ENCODE measurements at places on chromosomes 16 and 17.

GRCh38 chr17:39001703-39002637, 34.8 kb upstream of the FBXO47 start:
- DNase-seq = no peak

DNA sequence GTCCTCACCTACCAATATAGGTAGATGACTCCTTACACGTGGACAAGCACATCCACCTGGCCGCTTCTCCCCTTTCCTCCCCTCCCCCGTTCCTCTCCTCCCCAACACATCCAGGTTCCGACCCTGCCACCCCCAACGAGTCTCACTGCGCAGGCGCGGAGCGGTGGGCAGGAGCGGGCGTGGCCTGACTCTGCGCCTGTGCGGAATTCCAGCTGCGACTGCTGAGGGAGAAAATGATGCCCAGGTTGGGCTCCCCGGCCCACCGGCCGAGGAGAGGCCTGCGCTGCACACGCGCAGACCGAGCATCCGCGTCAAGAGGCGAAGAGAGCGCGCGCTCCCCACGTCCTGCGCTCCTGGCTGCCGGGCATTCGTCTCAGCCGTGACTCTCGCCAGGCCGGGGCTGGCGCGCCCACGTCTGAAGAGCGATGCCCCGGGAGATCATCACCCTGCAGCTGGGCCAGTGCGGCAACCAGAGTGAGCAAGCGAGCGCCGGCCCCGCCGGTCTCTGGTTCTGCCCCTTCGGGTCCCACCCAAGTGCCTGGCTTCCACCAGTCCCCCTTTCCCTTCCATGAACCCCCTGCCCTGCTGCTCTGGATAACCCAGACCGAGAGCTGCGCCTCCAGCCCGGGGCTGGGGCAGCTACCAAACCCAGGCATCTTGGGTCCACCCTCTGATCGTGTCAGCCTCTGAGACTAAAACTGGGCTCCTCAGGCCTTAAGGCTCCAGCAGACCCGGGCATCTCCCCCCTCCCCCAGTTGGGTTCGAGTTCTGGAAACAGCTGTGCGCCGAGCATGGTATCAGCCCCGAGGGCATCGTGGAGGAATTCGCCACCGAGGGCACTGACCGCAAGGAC, at the start of gene TUBG2:
TSS of gene TUBG2 (plus strand) at position 206 of the 853 bp plus-strand sequence. CDS start at position 426, 220 bp downstream.
- DNase-seq = peak; percentile 58

DNA sequence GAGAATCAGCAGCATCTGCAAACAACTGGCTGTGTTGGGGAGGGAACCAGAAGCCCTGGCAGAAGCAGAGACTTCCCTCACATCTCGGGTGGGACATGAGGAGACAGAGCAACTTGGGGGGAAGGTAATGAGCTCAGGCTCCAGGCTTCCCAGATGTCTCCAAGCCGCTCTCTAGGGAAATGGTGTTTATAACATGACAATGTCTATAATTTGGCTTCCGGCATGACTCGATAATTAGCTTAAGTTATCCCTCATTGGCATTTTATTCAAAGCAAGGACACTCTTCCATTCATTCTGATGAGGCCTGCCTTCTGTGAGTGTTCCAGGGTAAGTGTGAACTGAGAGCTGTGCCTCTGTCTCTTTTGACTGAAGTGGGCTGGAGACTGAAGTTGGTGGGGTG, 14.7 kb upstream of the MLLT6 start:
- DNase-seq = no peak

GRCh38 chr17:45394091-45394490, 38.6 kb downstream of the ARHGAP27 start:
- DNase-seq = no peak

DNA sequence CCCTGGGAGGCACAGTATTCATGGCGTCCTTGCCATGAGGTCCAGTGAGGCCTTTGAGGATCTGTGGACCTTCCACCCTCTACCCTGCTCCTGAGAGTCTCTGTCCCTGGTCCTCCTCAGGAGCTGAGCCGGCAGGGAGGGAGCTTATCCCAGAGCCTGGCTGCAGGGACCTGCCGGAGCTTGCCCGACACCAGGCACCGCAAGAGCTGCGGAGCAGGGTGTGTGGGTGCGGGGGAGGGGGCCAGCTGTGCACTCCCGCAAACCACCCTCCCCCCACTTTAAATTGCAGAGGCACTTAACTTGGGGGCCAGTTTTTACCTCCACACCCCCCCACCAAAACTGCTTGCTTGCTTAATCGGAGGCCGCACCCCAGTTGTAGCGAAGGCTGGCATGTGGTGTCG, 609 bp upstream of the ZNF750 start:
- no peak for DNase-seq

GRCh38 chr16:80299416-80299815, 241.4 kb upstream of the DYNLRB2 start:
- DNase-seq = no peak

GRCh38 chr17:27878776-27879562, 14.2 kb downstream of the LYRM9 start:
- peak; percentile 69 for DNase-seq

DNA sequence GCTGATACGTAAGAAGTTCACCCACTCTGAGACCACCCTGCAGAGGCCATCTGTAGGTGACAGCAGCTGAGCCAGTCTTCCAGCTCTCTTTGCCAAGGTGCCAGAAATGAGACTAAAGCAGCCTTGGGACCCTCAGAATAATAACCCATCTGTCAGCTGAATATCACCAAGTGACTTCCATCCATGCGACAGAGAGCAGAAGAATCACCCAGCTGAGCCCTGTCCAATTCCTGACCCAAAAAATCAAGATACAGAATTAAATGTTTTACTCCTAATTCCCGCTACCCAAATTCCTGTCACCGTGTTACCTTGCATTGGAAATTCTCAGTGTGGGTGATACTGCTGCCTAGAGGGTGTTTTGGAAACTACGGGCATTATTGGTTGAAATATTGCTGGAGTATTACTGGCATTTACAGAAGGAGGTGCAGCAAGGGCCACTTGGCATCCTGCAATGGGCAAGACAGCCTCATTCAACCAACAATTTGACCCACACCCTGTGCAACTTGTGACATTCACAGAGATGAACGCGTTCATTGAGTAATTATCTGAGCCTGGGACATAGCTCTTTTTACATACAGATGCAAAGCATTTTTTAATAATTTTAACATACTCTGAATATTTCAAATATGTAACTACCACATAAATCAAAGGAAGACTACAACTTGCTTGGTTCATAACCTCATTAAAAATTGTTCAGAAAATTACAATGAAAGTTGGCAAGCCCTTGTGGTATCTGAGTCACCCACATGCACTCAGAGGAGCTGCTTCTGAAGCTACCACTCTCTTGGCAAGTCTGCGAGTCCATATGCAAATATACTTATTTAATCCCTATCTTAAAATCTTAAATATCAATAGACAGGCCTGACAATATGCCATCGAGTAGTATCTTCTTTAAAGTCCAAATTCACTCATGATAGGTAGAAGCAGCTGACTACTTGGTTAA, 126.6 kb downstream of the C16orf95 start:
- DNase-seq = no peak

GRCh38 chr17:80104321-80104955, 3.1 kb downstream of the GAA start:
- no peak for DNase-seq

DNA sequence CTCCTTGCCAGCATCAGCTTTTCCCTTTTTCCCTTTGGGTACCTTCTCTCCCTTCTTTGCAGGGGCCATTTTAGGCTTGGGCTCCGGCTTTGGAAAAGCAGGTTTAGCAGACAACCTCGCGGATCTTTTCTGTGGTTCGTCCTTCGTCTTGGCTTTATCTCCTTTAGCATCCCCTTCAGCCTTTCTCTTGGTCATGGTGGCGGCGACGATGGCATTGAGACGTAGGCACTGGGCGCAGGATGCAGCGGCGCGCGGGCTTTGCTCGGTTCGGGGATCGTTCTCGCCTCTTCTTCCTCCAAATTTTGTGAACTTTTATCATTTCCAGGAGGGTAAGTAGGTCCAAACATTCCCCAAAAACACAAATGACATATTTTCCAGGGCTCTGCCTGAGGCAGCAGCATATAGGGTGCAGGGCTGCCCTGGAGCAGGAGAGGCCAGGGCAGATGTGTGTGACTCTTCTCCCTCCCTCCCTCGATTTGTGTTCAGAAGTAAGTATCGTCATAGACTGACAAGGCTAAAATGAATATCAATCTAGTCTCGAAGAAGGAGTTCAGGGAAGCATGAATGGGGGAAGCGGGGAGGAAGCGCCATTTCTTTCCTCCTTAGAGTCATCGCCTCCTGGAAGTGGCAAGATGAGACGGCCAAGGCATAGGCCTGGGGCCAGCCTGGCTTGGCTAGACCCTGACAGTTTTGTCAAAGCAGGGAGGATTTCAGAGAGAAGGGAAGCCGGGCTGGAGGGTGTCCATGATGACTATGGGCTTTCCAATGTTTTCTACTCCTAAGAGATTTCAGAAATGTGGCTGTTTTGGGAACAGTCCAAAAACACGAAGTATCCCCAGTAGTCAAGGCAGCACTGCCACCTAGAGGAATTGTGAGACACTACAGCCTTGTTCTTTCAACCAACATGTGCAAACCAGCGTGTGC, 13.2 kb downstream of the CHCT1 start:
- peak; percentile 29 for DNase-seq

GRCh38 chr16:57998992-57999365, 1.5 kb downstream of the ZNF319 start:
- DNase-seq = no peak

DNA sequence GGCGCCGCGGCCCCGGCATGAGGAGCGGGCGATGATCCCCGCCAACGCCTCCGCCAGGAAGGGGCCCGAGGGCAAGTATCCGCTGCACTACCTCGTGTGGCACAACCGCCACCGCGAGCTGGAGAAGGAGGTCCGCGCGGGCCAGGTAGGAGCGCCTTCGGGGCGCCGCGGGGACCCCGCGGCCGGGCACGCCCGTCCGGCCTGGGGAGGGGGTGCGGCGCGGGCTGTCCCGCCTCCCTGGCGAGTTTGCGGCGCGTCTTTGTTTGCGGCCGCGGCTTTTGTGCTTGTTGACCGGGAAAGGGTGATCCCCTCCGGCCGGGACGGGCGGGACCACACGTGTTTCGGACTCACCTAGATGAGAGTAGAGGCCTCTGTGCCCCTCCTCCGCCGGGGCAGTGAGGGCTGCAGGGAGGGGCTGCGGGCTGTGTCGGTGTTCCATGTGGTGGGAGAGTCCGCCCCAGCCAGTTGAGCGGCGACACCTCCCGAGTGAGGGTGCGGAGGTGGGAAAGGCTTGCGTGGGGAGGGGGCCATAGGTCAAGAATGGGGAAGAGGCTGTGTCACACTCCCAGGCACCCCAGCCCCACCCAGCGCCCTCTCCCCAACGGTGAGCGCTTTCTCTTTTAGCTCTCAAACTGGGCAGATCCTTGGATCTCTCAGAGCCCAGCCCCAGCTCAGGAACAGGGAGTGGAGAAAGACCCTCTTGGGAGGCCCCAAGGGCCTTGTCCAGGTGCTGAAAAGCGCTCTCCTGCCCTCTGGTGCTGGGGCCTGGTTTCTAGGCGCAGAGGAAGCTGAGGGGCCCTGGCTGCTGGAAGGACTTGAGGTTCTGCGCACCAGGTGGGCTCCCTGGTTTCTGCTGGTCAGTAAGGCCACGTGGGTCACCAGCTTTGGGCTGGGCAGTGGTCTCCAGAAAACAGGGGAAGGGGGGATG, 923 bp downstream of the ANKRD13B start:
- no peak for DNase-seq

DNA sequence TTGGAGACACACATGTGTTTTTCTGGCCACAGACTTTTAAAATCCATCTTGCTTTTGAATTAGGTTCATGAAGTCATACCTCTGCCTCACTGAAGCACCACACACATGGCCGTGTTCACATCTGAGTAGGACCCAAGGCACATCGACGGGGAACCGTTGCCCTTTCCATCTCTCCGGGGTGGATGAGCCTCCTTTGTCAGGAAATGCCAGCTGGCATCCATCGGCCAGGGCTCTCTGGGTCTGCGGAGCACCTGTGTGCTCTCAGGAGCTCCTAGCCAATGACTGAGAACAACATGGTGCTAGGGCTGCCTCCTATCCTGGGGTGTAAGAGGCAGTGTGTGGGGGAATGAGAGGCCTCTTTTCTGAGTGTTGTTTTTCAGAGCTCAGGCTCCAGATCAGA, 24.5 kb upstream of the NKD1 start:
- no peak for DNase-seq

GRCh38 chr17:75691371-75691791, 24.2 kb downstream of the SAP30BP start:
- DNase-seq = no peak

- no peak for DNase-seq
Measured at GRCh38 chr17:40598301-40598618, 33.0 kb upstream of the CCR7 start.

- DNase-seq = no peak
Measured at GRCh38 chr16:12271006-12271405, 294.5 kb downstream of the SNX29 start.

All from thymus (tissue), 14 donors.